ENCODE measurements at places on chromosomes 12 and 14.

DNA sequence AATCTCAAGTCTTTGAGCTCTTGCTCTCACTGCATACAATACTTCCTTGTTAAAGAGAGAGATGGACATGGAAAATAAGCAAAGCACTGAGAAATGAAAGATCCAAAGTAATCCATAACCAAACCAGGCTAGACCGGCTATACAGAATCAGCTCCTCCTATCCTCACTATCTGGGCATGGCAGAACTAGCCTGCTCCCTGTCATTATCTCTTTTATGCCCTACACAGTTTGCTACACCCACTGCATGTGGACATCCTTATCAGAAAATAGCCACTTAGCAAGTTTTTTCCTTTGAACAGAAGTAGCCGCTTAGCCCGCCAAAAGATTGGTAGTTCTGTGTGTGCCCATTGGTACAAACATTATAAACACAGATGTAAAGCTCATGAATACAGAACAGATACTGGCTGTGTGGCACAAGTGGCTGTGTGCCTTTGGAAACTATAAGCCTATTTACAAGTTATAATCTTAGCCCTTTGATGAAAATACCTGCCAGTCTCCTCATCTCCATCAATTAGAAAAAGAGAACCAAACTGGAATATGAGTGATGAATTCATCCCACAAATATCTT, 34.7 kb downstream of the SPTB start:
- no peak for DNase-seq

DNA sequence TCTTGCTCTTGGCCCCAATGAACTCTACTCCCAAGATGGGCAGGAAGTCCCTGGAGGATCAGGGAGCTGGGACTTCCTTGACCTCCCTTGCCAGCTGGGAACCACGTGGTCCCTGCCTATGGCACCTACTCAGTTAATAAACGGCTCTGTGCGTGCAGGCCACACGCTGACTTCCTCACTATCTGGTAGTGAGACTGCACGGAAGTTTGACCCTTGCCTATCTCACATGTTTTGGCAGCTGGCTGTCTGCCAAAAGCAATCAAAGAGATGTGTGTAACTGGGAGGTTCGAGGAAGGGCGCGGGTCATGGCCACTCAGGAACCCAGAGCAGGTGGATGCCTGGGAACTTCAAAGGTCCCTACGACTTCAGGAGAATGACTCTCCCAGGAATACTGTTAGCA, 57.9 kb downstream of the RFLNA start:
- DNase-seq = no peak

- no peak for DNase-seq
Measured at GRCh38 chr14:36521598-36522345, 1.7 kb upstream of the NKX2-1 start.

- no peak for DNase-seq
Measured at GRCh38 chr12:2356601-2357125, 303.9 kb downstream of the CACNA1C start.

DNA sequence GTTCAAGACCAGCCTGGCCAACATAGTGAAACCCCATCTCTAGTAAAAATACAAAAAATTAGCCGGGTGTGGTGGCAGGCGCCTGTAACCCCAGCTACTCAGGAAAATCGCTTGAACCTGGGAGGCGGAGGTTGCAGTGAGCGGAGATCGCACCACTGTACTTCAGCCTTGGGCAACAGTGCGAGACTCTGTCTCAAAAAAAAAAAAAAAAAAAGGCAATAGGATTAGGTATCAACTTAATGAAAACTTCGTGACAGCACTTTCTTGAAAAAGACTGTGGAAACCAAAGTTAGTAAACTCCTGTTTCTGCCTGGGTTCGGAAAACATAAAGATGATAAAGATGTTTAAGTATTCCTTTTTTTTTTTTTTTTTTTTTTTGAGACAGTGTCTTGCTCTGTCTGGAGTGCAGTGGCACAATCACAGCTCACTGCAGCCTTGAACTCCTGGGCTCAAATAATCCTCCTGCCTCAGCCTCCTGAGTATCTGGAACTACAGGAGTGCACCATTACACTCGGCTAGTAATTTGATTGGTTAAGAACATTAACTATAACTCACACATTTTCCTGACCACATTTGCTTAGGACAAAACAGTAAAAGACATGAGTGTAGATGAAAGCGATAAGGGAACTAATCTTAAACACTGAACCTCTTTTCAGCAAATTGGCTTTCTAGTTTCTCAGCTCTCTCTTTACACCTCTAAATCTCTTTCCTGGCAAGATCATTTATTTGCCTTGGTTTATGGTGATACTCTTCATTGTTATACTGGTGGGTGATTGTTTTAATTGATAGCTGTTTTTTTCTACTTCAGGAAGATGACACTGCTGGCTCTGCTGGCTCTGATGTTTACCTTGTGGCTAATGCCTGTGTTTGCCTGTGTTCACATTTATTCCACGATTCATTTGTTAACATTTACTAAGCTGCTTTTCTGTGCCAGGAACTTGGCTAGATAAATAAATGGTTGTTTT, 15.8 kb downstream of the HIF1A start:
- no peak for DNase-seq

- DNase-seq = no peak
Measured at GRCh38 chr14:78143489-78144145, 26.6 kb upstream of the NRXN3 start.

DNA sequence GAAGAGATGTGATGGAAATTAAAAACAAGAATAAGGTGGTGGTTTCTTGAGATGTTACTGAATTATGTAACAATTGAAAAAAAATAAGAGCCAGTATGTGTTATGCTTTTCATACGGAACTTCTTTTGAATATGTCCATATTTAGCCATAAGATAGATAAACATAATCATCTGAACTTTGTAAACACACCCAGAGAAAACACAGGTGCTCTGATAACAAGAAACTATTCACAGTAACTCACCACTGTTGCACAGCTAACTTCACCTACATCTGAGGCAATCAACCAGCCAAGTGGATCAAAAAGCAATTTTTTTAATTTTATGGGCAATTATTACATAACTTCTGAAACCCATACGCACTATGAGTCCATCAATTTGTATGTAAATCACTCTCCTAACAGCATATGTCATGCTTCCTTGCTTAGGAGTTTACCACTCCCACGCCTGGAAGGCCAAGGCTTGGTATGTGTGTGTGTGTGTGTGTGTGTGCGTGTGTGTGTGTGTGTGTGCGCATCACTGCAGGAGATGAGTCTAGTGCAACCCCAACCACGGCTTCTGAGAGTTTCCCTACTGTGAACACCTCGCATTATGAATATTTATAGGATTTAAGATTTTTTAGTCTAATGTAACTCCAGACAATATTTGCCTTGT, 443.4 kb downstream of the BCAT1 start:
- DNase-seq = no peak

GRCh38 chr12:104026841-104027599, 23.0 kb downstream of the GLT8D2 start:
- DNase-seq = no peak

GRCh38 chr14:99655521-99655920, 10.6 kb downstream of the HHIPL1 start:
- no peak for DNase-seq

DNA sequence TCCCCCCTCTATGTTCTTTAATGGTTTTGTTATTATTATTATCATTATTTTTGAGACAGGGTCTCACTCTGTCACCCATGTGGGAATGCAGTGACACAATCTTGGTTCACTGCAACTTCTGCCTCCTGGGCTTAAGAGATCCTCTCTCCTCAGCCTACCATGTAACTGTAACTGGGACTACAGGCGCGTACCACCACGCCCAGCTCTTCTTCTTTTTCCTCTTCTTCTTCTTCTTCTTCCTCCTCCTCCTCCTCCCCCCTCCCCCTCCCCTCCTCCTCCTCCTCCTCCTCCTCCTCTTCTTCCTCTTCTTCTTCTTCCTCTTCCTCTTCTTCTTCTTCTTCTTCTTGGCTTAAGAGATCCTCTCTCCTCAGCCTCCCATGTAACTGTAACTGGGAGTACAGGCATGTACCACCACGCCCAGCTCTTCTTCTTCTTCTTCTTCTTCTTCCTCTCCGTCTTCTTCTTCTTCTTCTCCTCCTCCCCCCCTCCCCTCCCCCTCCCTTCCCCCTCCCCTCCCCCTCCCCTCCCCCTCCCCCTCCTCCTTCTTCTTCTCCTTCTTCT, 5.4 kb upstream of the KRT7 start:
- DNase-seq = no peak

- DNase-seq = no peak
Measured at GRCh38 chr12:51330186-51330585, 6.2 kb upstream of the BIN2 start.

GRCh38 chr12:28156362-28156761, 33.9 kb upstream of the CCDC91 start:
- DNase-seq = no peak

DNA sequence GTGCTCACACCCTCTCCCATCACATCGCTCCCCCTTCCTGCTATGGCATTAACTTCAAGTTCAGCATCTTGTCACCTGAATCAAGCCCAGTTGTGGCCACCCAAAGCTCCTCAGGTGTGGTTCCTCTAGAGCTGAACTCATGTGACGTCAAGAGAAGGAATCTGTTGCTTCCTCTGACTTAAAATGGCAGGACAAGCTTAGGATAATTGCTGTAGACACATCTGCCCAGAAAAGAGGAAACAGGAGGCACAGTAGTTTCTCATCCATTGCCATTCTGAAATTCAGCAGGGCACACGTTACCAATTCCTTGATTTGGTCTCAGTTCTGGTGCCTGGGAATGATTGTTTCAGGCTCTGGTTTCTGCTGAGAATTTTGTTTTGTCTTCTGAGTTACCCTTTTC, 52.1 kb downstream of the RCOR1 start:
- DNase-seq = no peak

DNA sequence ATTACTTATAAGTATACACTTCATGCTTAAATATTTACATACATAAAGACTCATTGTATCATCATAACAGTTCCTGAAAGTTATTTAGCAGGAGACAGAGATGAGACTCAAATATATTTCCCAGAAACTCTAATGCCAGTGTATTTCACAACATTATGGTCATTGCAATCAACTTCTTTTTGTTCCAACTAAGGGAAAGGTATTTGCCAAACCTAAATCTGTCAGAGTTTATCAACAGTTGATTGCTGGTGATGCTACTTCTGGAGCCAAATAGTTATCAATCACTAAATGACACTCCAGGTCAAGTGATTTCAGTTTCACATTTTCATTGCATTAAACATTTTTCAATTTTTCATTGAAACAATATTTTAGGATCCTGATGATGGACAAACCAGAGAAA, 72.1 kb upstream of the AVPR1A start:
- no peak for DNase-seq

DNA sequence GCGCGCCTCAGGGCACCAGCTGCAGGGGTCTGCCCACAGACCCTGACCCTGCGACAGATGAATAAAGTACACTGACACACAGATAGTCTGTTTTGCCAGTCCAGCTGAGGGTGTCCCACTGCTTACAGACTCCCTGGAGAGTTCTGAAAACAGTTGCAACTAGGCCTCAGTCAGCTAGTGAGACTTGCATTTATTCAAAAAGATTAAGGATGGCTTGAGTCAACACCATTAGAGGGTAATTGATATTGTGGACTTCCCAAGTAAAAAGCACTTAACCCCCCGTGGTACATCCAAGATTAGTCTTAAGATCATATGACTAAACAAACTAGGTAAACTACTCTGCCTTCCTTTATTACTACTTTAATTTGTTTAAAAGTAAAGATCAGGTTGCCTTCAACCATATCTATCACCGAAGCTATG, 11.1 kb upstream of the PSEN1 start:
- no peak for DNase-seq

GRCh38 chr12:105567061-105567460, 236.6 kb downstream of the C12orf75 start:
- DNase-seq = no peak

- DNase-seq = no peak
Measured at GRCh38 chr12:82665142-82665923, 21.4 kb upstream of the TMTC2 start.

- no peak for DNase-seq
Measured at GRCh38 chr14:79840831-79841230, 370.5 kb downstream of the DIO2 start.

- DNase-seq = no peak
Measured at GRCh38 chr12:52364061-52364460, 3.2 kb downstream of the KRT85 start.

DNA sequence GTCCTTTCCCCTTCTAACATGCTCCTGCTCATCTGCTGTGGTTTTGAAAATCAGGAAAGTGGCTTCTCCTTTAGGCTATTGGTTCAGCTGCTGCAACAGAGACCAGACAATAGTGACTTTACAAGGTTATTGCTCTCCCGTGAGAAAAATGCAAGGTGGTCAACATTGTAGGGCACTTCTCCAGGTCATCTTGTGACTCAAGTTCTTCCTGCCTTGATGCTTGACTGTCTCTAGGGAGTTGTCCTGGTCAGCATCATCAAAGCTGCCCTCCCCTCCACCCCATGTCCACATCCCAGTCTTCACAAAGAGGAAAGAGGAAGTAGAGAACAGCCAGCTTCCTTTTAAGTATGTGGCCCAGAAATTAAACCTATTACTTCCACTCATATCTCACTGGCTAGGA, 3.9 kb upstream of the TMEM63C start:
- no peak for DNase-seq

- no peak for DNase-seq
Measured at GRCh38 chr12:124386661-124387527, 92.0 kb downstream of the RFLNA start.

DNA sequence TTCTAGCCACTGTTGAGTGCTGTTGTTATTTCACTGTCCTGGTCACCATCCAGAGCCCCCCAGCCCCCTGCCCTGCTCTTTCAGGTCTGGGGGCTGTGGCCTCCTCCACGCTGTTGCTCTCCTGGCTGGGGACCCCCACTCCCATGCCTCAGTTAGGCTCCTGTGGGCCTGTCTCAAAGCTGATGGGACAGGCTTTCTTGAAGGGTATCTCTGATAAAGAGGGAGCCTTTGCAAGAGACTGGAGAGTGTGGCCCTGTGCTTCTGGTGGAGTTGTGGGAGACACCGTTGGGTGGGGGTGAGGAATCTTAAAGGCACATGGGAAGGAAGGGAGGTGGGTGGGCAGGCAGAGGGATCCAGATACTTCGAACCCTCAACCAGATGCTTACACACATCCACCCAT, 12.2 kb upstream of the KRT86 start:
- DNase-seq = no peak

- no peak for DNase-seq
Measured at GRCh38 chr12:97837401-97837800, 374.8 kb downstream of the RMST start.

DNA sequence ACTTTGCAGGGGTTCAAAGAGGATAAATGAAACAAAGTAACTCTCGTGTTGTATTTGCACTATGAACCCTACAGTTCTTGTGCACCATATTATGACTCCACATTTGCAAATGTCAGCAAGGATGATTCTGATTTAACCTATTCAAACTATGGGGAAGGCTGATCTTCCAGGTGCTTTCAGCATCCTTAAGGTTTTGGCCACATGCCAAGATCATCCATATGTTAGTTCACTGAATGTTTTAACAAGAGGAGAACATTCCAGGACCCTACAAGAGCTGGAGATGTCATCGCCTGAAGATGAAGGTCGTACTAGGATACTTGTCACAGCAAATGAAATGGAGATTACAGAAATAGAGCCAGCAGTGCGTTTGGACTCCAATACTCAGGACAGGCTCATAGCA, 114.2 kb downstream of the DHRS2 start:
- no peak for DNase-seq
